ENCODE measurements at places on chromosomes 16 and 17. TPM values are rescaled to one million over a fixed set of nuclear protein-coding genes. Genes with fewer than 3 reads are reported as not detected.

DNA sequence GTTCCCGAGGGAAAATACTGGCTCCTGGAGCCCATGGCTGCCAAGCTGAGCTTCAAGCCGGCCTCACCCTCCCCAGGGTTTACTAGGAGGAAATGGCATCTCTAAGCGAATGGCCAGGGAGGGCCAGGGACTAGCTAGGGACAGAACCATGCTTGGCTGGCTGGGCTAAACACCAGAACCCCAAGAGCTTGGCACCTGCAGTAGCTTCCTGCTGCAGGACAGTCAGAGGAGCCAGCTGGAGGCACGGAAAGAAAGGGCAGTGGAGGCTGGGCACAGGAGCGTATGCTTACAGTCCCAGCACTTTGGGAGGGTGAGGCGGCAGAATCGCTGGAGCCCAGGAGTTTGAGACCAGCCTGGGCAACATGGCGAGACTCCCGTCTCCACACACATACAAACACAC lies 33.7 kb downstream of the PEMT start:
- H3K4me3 ChIP-seq = no peak overlapping the region
- no peaks in the 10 kb centered on the region for H3K4me1 ChIP-seq
- no peaks in the 10 kb centered on the region for H3K36me3 ChIP-seq

DNA sequence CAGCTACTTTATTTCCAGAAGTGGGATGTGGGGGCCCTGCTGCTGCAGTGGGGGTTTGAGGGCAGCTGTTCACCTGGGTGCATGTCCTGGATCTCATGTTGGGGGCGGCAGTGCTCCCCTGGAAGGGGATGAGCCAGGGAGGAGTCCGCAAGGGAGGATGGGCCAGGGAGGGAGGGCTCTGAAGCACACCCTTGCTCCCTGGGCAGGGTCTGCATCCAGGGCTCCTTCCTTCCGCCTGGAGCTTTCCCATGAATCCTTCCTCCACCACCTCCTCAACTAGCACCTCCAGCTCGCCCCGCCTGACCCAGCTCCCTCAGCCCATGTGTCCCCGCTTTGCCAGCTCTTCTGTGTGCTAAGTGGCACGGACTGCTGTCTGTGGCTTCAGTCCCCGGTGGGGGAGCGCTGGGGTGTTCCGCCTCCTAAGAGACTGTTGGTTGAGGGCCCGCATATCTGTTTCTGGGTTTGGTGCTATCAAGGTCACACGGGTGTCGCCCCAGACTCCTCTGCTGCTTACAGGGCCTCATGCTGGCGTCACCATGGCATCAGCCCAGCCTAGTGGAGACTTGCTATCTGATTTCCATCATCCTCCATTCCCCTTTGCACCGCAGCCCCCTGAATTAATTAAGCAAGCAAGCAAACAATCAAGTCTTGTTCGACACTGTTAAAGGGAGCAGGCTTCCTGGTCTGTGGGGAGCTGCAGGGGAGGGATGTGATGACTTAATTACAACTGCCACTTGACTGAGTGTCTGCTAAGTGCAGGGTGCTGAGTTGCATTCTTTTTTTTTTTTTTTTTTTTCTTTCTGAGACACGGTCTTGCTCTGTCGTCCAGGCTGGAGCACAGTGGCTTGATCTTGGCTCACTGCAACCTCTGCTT lies 71.8 kb downstream of the PRKCA start:
- peak overlapping the region; percentile 75 for H3K27ac ChIP-seq
- no peaks in the 10 kb centered on the region for H3K36me3 ChIP-seq
- H3K4me1 ChIP-seq = peaks cover 46% of the 10 kb centered on the region
- no peak overlapping the region for H3K4me3 ChIP-seq
- DNase-seq = no peak
- H3K27me3 ChIP-seq = no peaks in the 10 kb centered on the region

GRCh38 chr17:65530523-65531255 lies 30.8 kb downstream of the AXIN2 start:
- no peaks in the 10 kb centered on the region for H3K27me3 ChIP-seq
- peaks cover 21% of the 10 kb centered on the region for H3K4me1 ChIP-seq
- peaks cover 12% of the 10 kb centered on the region for H3K36me3 ChIP-seq
- H3K4me3 ChIP-seq = no peak overlapping the region
- no peak for DNase-seq

DNA sequence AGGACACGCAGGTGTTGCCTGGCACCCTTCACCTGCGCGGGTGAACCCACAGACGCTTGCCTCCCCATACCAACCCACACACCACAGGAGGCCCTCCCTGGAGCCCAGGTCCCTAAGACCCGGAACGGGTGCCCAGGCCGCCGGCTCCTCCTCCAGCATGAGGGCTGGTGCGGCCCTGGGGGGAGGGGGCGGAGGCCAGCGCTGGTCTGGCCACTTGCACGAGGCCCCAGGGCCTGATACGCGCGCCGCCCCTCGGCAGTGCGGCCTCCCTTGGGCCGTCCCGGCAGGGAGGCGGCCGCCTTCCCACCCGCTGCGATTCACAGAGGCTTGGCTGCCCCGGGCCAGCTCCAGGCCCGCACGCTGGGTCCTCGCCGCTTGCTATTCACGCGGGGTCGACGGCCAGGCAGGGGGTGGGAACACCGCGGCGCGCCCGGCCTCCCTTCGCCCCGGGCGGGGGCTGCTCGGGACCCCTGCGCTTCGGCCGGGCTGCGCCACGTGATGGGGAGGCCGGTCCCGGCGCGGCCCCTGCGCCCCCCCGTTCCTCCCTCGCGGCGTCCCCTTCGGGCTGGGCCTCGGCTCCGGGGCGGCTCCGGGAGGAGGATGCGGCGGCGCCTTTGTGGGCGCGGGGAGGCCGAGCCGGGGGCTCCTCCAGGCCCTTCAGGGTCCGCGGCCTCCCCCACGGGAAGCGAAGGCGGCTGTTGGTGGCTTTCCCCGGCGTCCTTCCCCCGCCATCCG lies 685 bp downstream of the FASN start:
- DNase-seq = peak; percentile 92
- peak overlapping the region; percentile 67 for H3K4me3 ChIP-seq
- peaks cover 4% of the 10 kb centered on the region for H3K36me3 ChIP-seq
- peaks cover 22% of the 10 kb centered on the region for H3K4me1 ChIP-seq

DNA sequence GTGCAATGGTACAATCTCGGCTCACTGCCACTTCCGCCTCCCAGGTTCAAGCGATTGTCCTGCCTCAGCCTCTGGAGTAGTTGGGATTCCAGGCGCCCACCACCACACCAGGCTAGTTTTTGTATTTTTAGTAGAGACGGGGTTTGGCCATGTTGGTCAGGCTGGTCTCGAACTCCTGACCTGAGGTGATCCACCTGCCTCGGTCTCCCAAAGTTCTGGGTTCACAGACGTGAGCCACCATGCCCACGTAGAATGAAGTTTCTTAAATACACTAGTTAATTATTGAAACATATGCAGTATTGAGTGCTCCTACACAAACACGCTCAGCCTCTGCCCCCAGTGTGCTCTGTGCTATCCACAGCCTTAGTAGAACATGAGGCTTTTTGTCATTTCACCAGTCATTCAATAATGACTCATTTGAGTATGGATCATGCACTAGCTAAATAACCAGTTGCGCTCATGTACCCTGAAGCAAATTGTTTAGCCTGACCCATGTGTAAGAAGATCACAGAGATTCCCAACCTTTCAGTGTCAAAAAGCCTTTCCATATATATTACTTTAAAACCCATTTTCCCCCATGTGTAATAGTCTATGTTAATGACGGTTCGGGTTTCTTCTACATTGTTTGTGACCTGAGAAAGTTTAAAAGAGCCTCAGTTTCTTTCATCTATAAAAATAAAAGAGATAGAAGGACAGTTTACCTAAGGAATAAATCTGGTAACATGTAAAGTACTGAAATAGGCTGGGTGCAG lies 49.7 kb downstream of the TUBD1 start:
- H3K4me3 ChIP-seq = peak overlapping the region; percentile 98
- peaks cover 57% of the 10 kb centered on the region for H3K4me1 ChIP-seq
- H3K27ac ChIP-seq = peak overlapping the region; percentile 99
- peaks cover 41% of the 10 kb centered on the region for H3K36me3 ChIP-seq

DNA sequence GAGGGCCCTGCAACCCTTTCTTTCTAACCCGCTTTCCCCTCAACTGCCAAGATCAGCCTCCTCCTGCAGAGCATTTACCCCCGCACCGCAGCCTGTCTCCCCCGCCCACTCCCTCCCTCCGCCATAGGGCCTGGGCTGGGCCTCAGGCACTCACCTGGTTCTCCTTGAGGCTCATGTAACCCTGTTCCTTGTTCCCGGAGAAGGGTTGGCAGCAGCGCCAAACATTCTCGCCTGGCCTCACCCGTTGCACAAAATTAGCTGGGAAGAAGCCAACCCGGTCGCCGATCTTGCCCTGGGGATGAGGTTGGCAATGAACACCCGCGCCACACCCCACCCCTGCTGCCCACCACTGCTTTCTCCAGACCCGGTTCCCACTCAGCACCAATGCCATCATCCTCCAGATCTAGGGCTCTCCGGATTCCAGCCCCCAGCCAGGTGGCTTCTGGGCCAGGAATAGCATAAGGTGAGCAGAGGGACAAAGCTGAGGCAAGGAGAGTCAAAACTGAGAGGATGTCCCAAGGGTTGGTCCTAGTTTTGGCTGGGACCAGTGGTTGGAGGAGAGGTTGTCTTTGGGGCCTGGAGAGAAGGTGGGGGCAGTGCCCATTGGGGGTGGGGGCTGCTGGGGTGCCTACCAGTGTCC lies 12.8 kb downstream of the STAC2 start:
- H3K27ac ChIP-seq = no peak overlapping the region
- peaks cover 20% of the 10 kb centered on the region for H3K4me1 ChIP-seq
- H3K36me3 ChIP-seq = peaks cover 2% of the 10 kb centered on the region
- H3K27me3 ChIP-seq = peaks cover 12% of the 10 kb centered on the region

DNA sequence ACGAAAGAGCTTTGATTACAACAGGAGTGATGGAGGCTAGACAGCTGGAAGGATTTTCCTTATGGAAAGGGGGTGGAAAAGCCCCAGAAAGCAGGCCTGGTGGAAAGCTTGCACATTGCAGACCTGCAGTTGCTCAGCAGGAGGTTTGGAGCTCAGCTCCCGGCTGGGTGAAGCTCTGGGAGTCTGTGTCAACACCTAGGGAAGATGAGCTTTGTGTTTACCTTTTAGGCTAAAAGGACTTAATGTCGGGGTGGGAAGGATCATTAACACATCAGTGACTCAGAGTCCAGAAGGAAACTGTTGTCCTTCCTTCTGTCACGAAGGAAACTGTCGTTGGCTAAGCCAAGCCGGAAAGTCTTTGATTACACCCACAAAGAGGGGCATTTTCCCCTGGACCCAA lies 48.2 kb downstream of the RAP1GAP2 start:
- H3K36me3 ChIP-seq = no peaks in the 10 kb centered on the region
- peaks cover 20% of the 10 kb centered on the region for H3K4me1 ChIP-seq
- H3K4me3 ChIP-seq = no peak overlapping the region
- no peaks in the 10 kb centered on the region for H3K27me3 ChIP-seq
- peak overlapping the region; percentile 11 for H3K27ac ChIP-seq
- no peak for DNase-seq

GRCh38 chr16:30567991-30568638 lies 3.4 kb downstream of the ZNF688 start:
- no peak overlapping the region for H3K4me3 ChIP-seq
- no peak for DNase-seq
- peak overlapping the region; percentile 32 for H3K27ac ChIP-seq
- H3K4me1 ChIP-seq = peaks cover 16% of the 10 kb centered on the region
- no peaks in the 10 kb centered on the region for H3K36me3 ChIP-seq
- H3K27me3 ChIP-seq = no peaks in the 10 kb centered on the region

DNA sequence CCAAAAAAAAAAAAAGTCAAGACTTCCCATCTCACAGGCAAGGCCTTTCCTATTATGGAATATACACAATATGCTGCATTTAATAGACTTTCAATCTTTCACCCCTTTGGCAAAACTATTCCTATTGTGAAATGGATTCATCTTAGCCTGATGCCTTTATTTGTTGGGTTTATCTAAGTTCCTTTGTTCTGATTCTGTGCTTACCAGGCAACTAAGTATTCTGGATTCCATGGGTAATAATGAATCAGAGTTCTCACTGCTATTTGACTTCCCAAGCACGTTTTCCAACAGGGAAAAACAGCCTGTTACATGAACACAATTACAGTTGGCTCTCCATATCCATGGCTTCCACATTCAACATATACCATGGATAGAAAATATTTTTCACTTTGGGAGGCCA lies 135.5 kb downstream of the MYO1D start:
- peaks cover 16% of the 10 kb centered on the region for H3K36me3 ChIP-seq
- no peaks in the 10 kb centered on the region for H3K27me3 ChIP-seq
- no peaks in the 10 kb centered on the region for H3K4me1 ChIP-seq
- no peak for DNase-seq
- H3K27ac ChIP-seq = no peak overlapping the region

GRCh38 chr17:3710951-3711383 lies 12.7 kb upstream of the HASPIN start:
- no peak overlapping the region for H3K27ac ChIP-seq
- H3K27me3 ChIP-seq = no peaks in the 10 kb centered on the region
- no peak overlapping the region for H3K4me3 ChIP-seq
- no peaks in the 10 kb centered on the region for H3K4me1 ChIP-seq
- DNase-seq = no peak
- H3K36me3 ChIP-seq = peaks cover 16% of the 10 kb centered on the region

GRCh38 chr16:61413021-61413420 lies 623.2 kb downstream of the CDH8 start:
- no peak overlapping the region for H3K4me3 ChIP-seq
- H3K4me1 ChIP-seq = no peaks in the 10 kb centered on the region
- peaks cover 8% of the 10 kb centered on the region for H3K27me3 ChIP-seq
- no peak overlapping the region for H3K27ac ChIP-seq
- no peak for DNase-seq

DNA sequence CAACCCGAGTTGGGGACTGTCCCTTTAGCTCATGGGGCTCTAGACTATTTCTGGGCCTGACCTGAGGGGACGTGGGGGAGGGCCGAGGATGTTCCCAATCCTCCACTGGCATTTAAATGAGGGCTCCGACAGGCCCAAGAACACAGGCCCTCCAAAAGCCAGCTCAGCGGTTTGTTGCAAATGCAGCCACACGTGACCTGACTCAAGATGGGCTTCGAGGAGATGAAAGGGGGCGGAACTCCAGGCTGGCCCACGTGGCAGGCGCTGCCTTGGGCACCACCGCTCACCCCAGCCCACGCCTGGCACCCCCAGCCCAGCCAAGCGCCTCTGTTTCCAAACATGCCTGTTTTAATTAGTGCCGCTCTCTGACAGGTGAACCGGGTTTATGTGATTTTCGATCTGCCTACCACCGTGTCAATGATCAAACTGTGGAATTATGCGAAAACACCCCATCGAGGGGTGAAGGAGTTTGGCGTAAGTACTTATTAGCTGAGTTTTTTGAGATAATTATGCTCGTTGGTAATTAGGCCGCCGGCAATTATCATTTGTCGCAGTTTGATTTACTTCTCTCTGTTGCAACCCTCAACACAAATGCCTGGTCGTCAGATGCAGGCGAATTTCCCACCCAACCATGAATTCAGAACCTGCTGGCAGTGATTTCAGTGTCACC lies 226.7 kb downstream of the KATNIP start:
- no peak for DNase-seq
- no peak overlapping the region for H3K4me3 ChIP-seq
- H3K27me3 ChIP-seq = no peaks in the 10 kb centered on the region

GRCh38 chr16:17846030-17846429 lies 375.3 kb upstream of the XYLT1 start:
- H3K4me3 ChIP-seq = no peak overlapping the region
- H3K36me3 ChIP-seq = no peaks in the 10 kb centered on the region
- no peak overlapping the region for H3K27ac ChIP-seq
- no peaks in the 10 kb centered on the region for H3K4me1 ChIP-seq
- peaks cover 2% of the 10 kb centered on the region for H3K27me3 ChIP-seq

GRCh38 chr17:36089339-36089865 lies 541 bp downstream of the CCL3 start:
- H3K27me3 ChIP-seq = peaks cover 37% of the 10 kb centered on the region
- no peaks in the 10 kb centered on the region for H3K36me3 ChIP-seq
- H3K4me3 ChIP-seq = no peak overlapping the region
- H3K27ac ChIP-seq = no peak overlapping the region
- DNase-seq = no peak

The CSH1 gene
- total RNA-seq = not detected

The ITGB3 gene
- total RNA-seq = 11.4 TPM

The TRPV3 gene
- total RNA-seq = 0.27 TPM

The CCDC102A gene
- 22.4 TPM for total RNA-seq

Measured in chondrocyte (in vitro differentiated cells).